ENCODE measurements at places on chromosomes 2 and 18. TPM values are rescaled to one million over a fixed set of nuclear protein-coding genes. Genes with fewer than 3 reads are reported as not detected.

NT5DC4 gene
- polyA plus RNA-seq: 0.05 TPM

- DNase-seq: no peak
These were observed 177.3 kb downstream of the ANKRD30B start for GRCh38 chr18:14925281-14925709.

DSEL gene
- 20.9 TPM for polyA plus RNA-seq

DNA sequence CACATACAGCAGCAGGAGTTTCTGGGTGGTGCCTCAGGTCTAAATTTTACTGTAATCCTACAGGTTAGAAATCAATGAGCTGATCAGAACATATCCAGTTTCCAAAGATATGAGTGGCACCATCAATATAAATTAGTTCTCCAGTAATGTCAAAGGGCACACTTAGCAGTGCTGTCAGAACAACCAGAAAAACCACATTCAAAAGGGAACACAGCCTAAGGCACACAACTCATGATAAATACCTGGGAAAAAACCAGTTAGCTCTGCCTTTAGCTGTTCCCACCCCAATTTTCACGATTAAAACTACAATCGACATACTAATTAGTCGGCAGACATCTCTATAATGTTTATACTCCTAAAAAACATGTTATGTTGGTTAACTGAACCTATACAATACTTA lies 31.5 kb downstream of the ATP8B1 start:
- DNase-seq: no peak
